ENCODE measurements at places on chromosomes 4 and X.

GRCh38 chr4:28759064-28759463 is 1898.4 kb downstream of the STIM2 start:
- DNase-seq: no peak

- DNase-seq: no peak
Observed at GRCh38 chr4:42144028-42144427, 8.4 kb downstream of the BEND4 start.

DNA sequence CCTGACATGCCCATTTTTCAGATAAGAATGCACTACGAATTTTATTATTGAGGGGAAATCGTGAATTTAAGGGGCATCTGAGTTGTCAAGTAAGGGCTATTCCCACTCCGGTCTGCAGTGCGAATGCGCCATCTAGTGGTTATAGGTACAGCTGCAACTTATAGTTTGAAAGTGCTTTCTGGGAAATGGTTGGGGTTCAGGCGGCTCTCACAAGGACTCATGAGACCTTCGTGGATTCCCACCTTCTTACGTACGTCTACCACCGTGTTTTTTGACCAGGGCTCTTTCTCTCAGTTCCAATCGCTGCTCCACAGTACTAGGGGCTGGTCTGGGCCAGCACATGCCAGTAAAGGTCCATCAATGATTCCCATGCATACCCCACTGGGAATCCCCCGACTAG is 12.3 kb downstream of the MSL3 start:
- no peak for DNase-seq

GRCh38 chr4:132384709-132385108 is 764.4 kb upstream of the PCDH10 start:
- DNase-seq: no peak

- DNase-seq: no peak
Observed at GRCh38 chr4:48683784-48684666, 96.1 kb downstream of the FRYL start.

DNA sequence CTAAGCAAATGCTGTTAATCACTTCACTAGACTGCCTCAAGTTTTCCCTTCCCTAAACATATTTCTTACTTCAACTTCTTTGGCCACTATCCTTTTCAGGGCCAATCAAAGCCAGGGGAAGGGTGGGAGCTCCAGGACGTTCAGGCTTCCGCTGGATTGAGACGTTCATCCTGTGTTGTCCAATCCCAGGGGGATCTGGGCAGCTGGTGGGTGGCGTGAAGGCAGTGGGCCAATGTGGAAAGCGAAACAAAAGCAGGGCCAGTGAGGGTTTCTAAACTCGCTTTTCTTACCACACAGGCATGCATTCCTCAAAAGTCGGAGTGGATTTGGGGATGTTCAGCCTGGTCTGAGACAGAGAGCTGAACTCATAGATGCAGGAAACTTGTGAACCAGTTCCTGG is 7.6 kb downstream of the CXCL13 start:
- no peak for DNase-seq

GRCh38 chr4:55488716-55489115 is 58.0 kb downstream of the CLOCK start:
- no peak for DNase-seq

GRCh38 chr4:41205130-41205529 is 9.2 kb downstream of the APBB2 start:
- no peak for DNase-seq

DNA sequence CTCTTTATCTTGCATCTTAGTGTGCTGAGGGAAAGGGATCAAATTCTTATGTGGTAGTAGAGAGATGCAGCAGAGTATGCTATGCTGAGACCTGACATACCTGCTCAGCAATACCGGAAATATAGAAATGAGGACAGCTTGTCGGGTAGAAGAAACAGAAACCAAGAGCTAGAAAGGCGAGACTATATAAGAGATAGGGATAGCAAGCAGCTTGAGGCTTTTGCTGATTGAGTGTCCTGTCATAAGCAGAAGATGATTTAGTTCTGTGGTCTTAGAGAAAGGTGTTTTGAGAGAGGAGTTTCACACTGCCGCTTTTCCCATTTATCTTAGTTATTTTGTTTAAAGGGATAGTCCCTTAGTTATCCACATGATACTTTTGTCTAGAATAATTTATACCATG is 31.7 kb downstream of the USP9X start:
- no peak for DNase-seq

- no peak for DNase-seq
Observed at GRCh38 chrX:12868747-12869146, 1.9 kb downstream of the TLR7 start.
